AG09319 (cell line): ENCODE measurements at places on chromosomes 2 and 18.

DNA sequence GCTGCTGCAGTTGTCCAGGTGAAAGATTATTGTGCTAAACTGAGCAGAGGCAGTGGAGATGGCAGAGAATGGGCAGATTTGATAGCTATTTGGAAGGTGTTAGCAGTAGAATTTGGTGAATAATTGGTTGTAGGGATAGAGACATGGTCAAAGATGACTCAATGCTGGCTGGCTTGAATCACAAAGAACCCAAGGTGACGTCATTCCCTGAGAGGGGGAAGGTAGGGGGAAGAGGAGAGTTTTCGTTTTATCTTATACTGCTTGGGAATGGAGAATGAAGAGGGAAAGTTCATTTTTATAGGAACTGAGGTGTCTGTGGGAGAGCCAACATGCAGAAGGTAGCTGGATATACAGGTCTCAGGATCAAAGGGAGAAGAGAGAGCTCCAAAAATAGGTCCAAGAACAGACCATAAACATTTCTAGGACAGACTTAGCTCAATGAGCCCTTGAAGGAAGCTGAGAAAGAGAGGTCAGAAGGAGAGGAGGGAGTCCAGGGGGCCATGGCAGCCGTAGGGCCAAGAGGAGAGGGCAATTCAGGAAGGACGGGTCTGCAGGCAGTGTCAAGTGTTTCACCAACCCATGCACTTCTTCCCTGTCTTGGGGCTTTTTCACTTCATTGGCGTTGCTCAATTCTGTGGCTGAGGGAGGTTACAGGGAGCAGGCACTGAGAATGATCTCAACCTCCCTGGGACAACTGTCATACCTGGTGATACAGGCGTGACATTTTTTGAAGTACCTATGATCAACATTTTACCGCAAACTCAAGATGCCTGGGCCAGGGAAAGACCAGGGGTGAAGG, 281.3 kb downstream of the TDRD15 start:
- DNase-seq: no peak

GRCh38 chr2:29443627-29444026, 328.4 kb downstream of the CLIP4 start:
- no peak for DNase-seq

DNA sequence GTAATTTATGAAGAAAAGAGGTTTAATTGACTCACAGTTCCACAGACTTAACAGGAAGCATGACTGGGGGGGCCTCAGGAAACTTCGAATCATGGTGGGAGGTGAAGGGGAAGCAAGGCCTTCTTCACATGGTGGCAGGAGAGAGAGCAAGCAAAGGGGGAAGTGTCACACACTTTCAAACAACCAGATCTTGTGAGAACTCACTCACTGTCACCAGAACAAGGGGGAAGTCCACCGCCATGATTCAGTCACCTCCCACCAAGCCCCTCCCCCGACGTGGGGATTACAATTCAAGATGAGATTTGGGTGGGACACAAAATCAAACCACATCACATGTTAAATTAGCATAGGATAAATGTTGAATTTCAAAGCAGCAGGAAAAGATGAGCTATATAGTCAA, 56.2 kb downstream of the STRADB start:
- DNase-seq: no peak

GRCh38 chr18:41966943-41967342, 11.9 kb downstream of the PIK3C3 start:
- no peak for DNase-seq

DNA sequence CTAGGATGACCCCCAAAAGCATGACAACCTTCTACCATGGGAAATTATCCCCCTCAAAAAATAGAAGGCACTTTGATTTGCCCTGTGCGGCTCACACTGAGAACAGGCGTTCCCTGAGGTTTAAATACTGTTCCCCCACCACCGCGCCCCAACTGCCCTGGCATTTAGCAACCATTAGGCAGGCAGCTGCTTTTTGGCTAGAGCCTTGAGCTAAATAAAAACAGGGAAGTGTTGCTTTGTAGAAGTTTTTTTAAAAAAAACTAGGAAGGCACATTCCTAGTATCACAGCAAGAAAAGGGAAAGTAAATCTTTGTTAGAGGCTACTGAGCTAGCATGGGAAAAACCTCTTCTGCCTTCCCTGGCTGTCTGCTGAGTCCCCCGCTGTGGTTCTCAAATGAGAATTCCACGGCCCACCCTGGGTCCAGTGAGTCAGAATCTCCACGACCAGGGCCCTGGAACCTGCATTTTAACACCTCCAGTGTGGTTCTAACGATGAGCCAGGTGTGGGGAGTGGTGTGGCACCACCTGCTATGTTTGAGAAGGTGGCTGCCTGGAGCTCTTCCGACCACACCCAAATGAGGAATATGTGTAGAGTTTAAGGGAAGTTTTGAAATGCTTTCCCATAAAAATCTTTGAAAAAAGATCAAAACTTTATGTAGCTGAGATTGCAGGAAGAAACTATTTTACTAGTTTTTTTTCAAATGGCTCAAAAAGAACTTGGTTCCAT, 66.4 kb downstream of the VIT start:
- DNase-seq: no peak

GRCh38 chr2:42238644-42239288, 69.6 kb downstream of the EML4 start:
- DNase-seq: no peak

DNA sequence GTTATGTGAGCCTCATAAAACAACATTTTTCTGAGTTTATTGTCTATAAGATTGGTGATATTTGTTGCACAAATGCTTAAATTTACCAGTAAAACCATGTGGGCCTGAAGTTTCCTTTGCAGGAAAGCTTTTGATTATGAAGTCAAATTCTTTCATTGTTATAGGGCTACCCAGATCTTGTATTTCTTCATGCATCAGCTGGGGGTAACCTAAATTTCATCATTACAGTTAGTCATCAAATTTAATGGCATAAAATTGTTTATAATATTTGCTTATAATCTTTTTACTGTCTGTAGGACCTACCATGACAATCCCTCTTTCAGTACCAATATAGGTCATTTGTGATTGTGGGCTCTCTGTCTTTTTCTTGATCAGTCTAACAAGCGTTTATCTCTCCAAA, 47.8 kb downstream of the SMAD2 start:
- no peak for DNase-seq

GRCh38 chr2:232295971-232296370, 82.6 kb upstream of the ALPP start:
- DNase-seq: no peak

GRCh38 chr2:232882505-232883115, 12.5 kb downstream of the SNORC start:
- DNase-seq: no peak

DNA sequence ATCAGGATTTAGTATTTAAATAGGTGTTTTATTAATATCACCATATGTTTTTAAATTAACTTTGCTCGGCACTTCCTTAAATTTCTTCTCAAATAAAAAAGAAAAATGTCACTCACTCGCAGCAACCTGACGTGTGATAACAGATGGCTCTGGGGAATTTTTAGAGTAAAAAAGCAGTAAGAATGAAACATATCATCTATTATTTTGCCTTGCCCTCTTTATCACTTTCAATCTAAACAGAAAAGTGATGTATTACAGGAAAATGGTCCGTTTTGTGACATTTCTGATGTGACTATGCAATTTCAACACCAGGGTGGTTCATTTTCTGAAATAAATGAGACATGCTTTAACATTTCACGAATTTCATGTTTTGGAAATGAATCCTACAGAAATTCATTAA, 1368.0 kb upstream of the LRRTM1 start:
- DNase-seq: no peak

DNA sequence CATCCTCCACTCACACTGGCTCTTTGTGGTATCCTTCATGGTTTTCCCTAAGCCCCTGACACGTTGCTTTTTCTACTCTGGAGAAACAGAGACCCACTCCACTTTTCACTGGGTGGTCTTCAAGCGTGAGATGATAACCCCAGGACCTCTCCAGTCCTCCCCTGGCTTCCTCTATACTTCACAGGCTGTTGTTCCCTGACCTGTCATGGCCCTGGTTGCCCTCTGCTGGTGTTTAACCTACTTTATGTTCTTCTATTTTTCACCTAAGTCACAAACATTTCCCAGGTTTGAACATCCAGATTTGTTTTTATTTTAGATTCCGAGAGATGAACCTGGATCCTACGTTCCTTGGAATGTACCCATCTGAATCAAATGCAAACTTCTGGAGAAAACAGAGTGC, 84.5 kb downstream of the AOX1 start:
- DNase-seq: no peak

DNA sequence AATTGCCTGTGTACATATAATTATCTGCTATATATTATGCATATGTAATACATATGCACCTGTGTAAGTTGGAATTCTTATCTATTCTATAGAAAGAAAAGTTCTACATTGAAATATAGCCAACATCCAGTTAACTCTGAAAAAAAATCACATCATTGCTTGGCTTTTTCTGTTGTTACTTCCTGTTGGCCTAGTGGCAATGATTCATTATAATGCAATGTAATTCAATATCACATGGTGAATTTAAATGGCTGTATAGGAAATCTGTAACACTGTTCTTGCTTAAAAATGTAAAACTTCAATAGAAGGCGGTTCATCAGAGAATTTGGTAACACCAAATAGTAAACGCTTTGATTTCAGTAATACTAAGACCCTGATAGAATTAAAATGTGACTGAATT, 44.5 kb upstream of the MAP4K3 start:
- no peak for DNase-seq

DNA sequence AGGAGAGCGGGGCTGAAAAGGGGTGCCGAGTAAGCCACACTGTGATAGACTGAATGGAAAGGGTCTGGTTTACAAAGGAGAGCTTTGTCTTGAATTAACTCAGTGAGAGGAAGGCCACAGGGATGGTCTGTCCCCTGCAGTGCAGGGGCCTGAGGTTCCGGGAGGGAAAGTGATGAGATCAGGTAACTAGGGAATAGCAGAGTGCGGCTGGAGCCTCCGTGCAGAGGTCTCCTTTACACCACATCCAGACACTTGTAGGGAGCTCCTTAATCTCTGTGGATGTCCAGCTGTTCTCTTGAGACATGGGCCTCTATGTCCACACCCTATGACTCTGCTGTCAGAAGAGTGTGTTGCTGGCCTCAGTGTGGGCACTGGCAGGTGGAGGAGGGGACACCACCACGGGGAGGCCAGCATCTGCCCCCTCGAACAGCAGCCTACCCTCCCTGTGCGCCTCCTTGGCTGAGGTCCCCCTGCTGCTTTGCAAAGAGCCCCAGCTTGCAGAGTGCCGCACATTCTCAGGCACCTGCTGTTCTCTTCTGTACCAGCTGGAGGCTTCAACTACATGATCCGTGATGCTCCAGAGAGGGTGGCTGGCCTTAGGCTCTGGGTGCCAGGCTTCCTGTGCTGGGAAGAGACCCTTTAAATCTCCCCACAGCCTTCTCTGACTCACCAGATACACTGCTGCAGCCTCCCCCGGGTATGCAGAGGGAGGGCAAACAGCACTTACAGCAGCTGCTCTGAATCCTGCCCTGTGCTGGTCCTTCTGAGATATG, 25.9 kb downstream of the ENOSF1 start:
- DNase-seq: no peak

- DNase-seq: no peak
These were observed 4.0 kb downstream of the PTGR3 start for GRCh38 chr18:75204732-75205513.

DNA sequence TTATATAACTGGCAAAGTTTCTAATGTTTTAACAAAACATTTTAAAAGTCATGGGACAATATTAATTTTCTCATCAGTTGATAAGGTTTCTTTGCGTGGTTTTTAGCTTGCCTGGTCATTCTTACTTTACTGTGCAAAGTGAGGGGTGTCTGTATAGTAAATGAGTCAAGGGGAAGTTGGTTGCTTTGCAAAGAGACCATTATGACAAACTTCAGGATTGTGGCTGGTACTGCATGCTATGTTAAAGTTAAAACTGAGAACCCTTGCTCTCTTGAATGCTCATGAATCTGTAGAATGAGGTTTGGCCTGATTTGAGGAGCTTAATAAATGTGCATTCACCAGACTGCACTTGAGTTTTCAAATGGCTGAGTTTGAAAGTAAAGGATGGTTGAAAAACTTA, 47.0 kb downstream of the COL4A4 start:
- DNase-seq: no peak

DNA sequence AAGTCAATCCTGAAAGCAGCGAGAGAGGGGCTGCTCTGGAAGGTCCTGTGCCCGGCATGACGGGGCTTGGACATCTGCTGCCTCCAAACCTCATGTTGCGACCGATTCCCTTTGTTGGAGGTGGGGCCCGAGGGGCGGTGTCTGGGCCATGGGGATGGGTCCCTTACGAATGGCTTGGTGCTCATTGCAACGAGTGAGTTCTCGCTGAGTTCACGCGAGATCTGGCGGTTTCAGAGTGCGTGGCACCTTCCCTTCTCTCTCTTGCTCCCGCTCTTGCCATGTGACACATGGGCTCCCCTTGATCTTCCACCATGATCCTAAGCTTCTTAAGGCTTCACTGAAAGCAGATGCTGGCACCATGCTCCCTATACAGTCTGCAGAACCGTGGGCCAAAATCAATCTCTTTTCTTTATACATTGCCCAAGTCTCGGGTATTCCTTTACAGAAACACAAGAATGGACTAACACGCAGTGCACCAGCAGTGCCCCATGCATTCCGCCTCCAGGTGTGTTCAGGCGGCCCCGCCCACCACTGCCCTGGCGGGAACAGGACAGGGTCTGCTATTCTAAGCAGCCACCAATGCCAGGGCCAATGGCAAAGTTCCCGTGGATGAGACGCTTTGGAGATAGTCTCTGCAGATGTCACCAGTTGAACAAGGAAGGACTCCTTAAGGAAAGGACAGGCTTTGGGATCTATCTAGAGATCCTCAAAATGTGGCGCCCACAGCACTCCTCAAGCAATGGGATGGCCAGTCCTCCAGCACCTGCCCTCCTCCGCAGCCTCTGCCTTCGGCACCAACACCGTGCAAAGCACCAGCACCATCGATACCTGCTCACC, 63.4 kb downstream of the ZNF516 start:
- no peak for DNase-seq

DNA sequence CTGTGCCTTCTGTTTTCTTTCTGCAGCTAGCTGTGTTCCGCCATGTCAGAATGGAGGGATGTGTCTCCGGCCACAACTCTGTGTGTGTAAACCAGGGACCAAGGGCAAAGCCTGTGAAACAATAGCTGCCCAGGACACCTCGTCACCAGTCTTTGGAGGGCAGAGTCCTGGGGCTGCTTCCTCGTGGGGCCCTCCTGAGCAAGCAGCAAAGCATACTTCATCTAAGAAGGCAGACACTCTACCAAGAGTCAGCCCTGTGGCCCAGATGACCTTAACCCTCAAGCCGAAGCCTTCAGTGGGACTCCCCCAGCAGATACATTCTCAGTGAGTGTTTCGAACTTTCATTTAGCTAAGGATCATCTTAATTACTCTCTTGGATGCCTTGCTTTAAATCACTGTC, 74.1 kb downstream of the LTBP1 start:
- no peak for DNase-seq

GRCh38 chr2:176473851-176474250, 204.6 kb downstream of the MTX2 start:
- DNase-seq: no peak

GRCh38 chr2:162967147-162967546, 128.6 kb upstream of the KCNH7 start:
- no peak for DNase-seq

GRCh38 chr2:235433860-235434259, 60.0 kb upstream of the AGAP1 start:
- DNase-seq: no peak

- DNase-seq: no peak
These were observed 285.6 kb upstream of the ACVR2A start for GRCh38 chr2:147559070-147559725.

- DNase-seq: no peak
These were observed 23.3 kb upstream of the DAW1 start for GRCh38 chr2:227848146-227848545.

GRCh38 chr2:68377137-68377780, 12.2 kb downstream of the PLEK start:
- no peak for DNase-seq

GRCh38 chr2:47728551-47728950, 54.4 kb upstream of the MSH6 start:
- DNase-seq: no peak
